ENCODE measurements at places on chromosomes 6 and 20.

- DNase-seq, result no peak
Observed at GRCh38 chr20:219290-220115, 7.6 kb upstream of the DEFB129 start.

- no peak for DNase-seq
Observed at GRCh38 chr6:75299801-75300530, 15.4 kb upstream of the TMEM30A start.

GRCh38 chr20:53829724-53830521 lies 236.3 kb upstream of the ZNF217 start:
- DNase-seq, result no peak

GRCh38 chr20:51914758-51915157 lies 112.4 kb upstream of the SALL4 start:
- DNase-seq, result no peak

DNA sequence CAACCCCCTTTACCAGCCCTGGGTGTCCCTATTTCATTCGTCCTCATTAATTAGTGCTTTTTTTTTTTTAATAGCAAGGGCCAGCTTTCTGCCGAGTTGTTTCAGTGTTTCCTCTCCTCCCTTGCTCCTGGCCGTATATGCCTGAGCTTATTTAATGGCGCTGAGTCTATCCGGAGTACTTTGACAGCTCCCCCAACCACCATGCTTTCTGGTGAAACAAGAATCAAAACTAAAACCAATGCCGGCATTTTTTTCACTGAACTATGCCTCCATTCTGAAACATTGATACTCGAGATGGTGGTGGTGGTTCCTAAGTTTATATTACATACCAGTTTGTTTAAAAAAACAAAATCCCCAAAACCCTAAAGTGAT lies 1.2 kb downstream of the DCBLD1 start:
- no peak for DNase-seq

- no peak for DNase-seq
Observed at GRCh38 chr6:161417717-161418462, 144.0 kb upstream of the AGPAT4 start.

GRCh38 chr20:890666-891057 lies 25.5 kb downstream of the ANGPT4 start:
- no peak for DNase-seq

GRCh38 chr20:50691573-50692551 lies 520 bp upstream of the RIPOR3 start:
- no peak for DNase-seq

DNA sequence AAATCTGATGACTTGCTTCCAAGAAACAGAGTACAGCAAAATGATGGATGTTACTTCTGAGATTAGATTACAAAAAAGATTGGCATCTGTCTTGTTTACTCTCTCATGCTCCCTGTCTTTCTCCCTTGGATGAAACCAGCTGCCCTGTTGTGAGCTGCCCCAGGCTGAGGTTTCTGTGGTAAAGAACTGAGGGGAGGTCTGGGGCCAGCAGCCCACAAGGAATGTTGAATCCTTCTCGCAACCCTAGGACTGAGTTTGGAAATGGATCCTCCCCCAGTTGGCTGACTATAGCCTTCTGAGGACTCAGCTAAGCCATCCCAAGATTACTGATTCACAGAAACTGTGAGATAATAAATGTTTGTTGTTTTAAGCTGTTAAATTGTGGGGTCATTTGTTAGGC lies 5.6 kb upstream of the HECA start:
- no peak for DNase-seq

- DNase-seq, result no peak
Observed at GRCh38 chr6:74713941-74714340, 491.9 kb downstream of the COL12A1 start.

DNA sequence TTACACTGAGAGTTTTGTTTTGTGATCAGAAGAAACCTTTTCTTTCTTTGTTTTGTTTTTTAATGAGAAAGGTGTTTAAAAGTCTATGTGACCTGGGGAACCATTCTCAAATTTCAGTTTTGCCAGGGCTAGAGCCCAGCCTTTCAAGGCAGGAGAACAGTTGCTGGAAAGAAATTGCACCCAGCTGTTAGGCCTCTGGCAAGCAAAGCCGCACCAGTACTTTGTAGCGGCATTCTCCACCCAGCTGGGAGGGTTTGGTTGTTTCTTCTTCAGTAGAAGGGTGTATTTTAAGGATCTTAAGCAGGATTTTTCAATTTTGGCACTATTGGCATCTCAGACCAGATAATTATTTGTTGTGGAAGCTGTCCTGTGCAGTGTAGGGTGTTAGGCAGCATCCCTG lies 16.6 kb upstream of the MAPK13 start:
- DNase-seq, result no peak

- no peak for DNase-seq
Observed at GRCh38 chr6:170025935-170026750, 264.7 kb downstream of the DLL1 start.

DNA sequence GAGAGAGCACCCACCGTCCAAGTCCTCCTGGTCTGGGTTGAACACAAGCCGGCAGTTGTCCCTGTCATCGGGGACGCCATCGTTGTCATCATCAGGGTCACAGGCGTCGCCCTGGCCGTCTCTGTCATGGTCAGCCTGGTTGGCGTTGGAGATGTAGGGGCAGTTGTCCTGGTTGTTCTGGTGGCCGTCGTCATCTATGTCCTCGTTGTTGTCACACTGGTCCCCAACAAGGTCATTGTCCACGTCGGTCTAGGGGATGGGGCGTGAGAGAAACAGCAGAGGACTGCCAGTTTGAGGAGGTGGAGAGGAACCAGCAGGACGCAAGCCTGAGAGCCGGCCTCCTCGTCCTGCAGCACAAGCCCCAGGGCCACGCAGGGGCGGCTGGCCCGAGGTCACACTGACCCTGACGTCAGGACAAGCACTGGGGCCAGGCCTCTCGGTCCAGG lies 28.5 kb downstream of the THBS2 start:
- no peak for DNase-seq

DNA sequence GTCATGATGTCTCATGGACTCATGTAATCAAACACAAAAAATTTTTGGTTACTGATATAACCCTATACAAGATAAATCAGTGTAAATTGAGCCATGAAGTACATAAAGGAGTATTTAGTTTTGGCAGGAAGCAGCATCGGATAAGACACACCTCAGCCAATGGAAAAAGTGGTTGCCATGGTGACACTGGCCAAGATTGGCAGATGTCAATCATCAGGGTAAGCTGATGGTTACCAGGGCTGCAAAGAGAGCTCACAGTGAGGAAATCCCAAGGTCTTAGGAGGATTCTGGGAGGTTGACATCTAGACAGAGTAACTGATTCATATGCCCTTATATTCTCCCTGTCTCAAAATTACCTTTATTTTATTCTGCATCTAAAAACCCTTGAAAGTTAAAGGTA lies 203.8 kb upstream of the PCSK2 start:
- DNase-seq, result no peak

DNA sequence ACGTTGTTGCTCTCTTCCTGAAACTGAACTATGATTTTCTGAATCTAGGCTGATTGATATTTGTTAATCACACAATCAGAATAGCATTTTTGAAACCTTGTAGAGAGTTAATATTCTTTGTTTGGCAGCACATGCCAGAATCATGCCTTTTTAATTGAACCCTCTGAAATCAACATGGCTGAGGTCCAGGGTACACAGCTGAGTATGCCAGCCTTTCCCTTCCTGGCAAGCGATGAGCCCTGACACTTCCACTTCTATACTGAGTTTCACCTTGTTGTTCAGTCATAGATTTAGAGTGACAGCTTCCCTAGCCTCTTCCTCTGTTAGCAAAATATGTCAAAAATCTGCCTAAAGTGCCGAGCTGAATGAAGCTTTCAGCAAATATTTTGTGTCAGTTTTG lies 6.8 kb downstream of the HDDC2 start:
- no peak for DNase-seq

DNA sequence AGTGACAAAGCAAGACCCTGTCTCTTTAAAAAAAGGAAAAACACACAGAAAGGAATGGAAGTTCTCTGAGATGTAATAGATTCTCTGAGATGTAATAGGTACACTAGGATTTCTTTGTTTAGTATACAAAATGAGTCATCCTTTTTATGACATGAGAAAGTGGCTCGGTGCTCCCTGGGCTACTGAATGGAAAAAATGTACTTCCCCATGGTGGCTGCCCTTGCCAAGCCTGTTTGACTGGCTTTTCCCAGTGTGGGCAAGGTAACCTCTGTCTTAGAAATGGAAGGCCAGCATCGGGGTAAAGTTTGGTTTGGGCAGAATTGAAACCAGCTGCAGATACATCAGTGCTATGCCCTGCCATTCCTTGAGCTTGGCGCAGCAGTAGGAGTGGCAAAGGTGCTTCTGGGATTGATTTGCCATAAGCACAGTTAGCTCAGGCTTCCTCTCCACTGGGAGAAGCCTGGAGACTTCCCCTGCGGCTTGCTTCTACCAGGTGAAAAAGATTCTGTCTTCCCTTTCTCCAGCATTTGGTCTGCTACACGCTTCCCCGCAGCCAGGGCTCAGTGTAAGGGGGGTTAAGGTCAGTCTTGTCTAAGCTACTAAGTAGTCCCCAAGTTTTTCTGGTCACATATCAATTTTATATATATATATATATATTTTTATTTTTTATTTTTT lies 24.5 kb downstream of the ARFGEF2 start:
- DNase-seq, result no peak

DNA sequence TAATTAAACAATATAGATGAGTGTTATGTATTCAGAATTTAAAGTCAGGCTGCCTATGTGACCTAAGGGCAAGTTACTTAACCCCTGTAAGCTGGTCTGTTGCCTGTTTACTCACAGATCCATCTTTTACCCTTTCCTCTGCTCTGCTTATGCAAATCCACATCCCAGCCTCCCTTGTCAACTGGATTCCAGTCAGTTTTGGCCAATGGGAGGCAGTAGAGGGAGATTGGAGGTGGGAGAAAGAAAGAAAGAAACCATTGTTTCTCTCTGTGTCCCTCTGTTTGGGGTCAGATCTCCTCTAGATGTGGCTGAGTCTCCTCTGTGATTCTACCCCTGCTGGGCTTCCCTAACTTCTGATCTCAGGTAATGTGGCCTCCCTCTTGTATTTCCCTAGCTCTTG lies 266.8 kb upstream of the PLN start:
- no peak for DNase-seq

GRCh38 chr20:62583424-62583920 lies 58.8 kb upstream of the SLCO4A1 start:
- no peak for DNase-seq

DNA sequence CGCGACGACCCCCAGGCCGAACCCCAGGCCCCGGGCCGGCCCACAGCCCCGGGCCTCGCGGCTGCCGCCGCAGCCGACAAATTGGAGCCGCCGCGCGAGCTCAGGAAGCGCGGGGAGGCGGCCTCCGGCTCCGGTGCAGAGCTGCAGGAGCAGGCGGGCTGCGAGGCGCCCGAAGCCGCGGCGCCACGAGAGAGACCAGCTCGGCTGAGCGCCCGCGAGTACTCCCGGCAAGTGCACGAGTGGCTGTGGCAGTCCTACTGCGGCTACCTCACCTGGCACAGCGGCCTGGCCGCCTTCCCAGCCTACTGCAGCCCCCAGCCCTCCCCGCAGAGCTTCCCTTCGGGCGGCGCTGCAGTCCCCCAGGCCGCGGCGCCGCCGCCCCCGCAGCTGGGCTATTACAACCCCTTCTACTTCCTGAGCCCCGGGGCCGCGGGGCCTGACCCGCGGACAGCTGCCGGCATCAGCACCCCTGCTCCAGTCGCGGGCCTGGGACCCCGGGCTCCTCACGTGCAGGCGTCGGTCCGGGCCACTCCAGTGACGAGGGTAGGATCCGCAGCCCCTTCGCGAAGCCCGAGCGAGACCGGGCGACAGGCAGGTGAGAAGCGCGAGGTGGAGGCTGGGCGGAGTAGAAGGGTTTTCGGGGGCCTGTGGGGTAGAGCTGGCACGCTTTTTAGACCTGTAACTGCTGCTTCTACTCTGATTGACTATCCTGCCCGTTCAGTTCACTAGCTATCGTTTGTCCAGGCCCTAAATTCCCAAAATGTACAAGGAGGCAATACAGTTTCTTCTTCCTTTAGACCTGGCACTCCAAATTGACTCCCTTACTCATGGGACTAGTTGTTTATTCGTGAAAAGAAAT lies 654 bp downstream of the FAM8A1 start:
- peak; percentile 31 for DNase-seq

DNA sequence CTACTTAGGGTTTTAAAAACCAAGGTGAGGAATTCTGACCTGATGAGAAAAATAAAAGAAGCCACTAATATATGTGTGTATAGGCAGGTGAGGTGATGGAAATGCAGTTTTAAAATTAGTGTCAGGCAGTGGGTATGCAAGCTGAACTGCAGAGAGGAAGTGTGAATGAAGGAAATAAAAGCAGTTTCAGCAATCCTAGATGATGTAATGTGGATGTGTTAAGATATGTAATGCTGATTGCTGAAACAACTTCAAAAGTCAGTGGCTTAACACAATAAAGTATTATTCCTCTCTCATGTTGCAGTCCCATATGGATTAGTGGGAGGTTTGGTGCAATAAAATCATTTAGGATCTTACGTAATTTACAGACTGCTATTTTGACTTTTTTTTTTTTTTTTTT lies 119.9 kb upstream of the ASCC3 start:
- no peak for DNase-seq

DNA sequence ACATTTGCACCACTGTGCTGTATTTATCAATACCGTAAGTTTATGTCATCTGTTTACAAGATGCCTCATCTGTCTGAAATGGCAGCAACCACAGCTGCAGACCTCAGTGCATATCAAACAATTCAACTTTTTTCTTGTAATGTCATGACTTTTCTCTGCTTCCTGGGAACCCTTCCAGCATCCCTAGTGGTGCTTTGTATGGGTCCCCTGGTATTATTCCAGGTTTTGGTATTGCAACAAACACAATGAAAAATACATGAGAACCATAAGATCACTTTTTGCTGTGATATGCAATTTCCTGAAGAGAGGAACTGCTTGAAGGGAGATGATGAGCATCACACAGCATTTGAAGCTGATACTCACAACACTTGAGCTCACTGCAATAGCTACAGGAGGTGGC lies 12.0 kb upstream of the TXNDC5 start:
- DNase-seq, result no peak

DNA sequence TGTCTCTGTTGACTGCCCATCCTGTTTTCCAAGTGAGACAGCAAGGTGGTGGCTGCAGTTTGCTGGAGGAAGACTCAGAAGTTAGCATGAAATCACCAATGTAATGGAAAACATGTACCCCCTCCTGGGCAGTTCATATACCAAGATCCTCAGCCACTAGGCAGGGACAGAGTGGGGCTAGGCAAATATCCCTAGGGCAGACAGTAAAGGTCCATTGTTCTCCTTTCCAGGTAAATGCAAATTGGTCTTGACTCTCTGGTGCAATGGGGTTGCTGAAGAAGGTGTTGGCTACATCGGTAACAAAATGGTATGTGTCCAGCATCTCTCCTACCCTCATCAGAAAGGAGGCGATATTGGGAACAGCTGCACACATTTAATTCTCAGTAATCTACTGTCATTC lies 233.6 kb upstream of the SOX4 start:
- no peak for DNase-seq

Data from stimulated activated CD4-positive, alpha-beta T cell treated with anti-CD3 and anti-CD28 coated beads, TNF-alpha, amount 100 ng/mL, for 24 hours (primary cell).